ENCODE measurements at places on chromosomes 16 and 17.

DNA sequence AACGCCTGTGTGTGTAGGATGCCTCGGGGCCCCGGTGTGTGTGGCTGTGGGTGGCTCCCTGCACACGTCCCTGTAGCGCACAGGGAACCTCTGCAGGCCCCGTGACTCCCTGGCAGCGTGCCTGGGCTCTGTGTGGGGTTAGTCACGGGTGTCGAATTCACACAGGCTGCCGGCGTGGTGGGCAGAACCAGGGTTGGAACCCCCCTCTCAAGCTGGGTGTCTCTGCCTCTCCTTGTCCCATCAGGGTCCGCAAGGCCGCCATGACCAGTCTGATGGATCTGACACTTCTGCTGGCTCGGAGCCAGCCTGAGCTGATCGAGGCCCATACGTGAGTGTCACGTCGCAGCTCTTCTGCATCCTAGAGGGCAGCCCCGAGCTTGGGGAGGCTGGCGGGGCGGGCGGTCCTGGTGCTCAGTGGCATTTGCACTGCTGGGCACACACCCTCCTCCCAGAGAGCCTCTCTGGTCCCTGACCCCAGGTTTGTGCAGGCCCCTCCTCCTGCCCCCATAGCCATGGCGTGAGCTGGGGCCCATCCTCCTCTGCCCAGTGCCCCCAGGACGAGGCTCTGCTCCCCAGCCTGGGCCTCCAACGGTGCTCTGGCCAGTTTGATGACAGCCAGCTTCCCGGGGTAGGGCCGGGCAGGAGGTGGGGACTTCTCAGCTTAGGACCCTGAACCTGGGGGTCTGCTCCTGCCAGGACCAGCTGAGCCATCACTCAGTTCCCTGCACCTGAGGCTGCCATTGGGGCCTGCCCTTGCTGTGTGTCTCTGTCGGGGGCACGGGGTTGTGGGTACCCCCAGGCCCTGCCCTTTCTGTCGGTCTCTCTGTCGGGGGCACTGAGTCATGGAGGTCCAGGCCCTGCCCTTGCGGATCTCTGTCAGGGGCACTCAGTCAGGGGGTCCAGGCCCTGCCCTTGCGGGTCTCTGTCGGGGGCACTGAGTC lies 88.1 kb upstream of the ZNF750 start:
- no peak for DNase-seq

DNA sequence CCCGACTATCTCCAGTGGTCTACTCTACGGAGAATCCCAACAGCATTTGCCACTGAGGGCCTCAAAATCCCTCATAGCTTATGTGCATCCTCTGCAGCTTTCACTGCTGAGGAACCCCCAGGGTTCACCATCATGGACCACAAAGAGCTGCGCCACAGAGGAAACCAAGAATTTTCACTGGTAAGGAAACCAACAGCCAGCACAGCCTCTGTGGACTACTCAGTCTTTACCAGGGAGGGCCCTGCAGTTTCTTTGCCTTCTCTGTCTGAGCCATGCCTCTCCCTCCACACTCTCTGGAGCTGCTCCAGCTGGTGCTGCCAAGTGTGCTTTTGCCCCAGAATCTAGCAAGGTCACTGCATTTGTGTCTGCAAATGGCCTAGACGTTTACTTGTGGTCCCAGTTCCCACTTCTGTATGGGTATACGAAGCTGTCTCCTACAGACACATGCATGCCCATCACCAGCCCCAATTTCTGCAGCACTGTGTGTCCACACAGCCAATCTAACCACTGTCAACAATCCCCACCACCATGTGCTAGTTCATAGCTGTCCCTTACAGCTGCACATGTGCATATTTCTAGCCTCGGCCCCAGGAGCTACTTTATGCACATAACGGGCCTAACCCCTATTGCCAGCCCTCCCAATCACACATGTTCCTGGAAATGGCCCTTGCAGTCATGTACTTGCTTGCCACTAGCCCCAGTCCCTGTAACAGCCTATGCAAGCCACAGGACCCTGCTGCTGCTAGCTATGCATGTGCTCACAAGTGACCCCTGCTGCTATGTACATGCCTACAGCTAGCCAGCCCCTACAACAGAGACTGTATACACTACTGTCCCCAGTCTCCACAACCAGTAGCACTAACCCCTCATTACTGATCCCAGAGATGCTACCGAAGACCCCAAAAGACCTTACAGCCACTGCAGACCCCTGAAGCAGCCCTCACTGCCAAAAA lies 1437.4 kb downstream of the CDH11 start:
- DNase-seq: no peak

DNA sequence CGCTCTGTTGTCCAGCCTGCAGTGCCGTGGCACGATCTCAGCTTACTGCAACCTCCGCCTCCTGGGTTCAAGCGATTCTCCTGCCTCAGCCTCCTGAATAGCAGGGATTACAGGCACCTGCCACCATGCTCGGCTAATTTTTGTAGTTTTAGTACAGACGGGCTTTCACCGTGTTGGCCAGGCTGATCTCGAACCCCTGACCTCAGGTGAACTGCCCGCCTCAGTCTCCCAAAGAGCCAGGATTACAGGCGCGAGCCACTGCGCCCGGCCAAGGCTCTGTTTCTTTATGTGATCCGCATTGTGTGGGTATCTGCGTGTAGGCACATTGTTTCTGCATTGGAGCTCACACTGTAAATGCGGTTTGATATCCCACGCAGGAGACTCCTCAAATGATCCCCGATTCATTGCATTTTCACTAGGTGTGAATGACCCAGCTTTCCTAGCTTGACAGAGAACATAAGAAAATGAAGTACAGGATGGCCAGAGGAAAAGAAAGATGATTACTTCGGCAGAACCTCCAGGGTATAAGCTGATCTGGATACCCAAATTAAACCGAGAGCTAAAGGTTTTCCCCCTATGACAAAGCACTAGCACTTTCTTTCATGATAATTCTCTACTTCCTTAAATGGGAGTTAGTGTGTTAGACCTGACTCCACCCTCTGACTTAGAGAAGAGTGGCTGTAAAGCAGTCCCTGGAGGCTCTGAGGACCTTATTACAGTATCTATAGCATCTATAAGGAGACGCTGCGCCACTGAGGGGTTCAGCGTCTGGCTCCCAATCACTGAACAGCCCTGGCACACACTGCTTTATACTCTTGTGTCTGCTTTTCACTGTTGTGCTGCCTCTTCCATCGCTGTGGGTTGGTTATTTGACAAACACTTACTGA lies 17.3 kb downstream of the COTL1 start:
- DNase-seq: no peak

GRCh38 chr17:78710607-78711006 lies 71.5 kb downstream of the CYTH1 start:
- DNase-seq: no peak

GRCh38 chr17:67500261-67500660 lies 123.2 kb downstream of the PITPNC1 start:
- no peak for DNase-seq

GRCh38 chr16:51276336-51276735 lies 125.3 kb upstream of the SALL1 start:
- DNase-seq: peak; percentile 5

DNA sequence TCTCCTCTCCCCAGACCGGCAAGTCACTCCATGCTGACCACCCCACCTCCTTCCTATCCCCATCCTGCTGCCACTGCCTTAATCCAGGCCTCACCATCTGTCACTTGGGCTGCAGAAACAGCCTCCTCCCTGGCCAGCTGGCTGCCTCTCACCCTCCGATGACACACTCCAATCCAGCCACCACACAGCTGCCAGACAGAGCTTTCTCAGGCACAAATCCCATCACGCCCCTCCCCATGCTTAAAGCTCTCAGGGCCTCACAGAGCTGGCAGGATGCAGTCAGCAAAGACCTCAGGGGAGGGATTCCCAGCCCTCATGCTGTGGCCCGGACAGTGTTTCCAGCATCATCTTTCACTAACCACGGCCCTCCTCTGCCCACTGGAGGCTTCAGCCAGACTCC lies 13.7 kb downstream of the CAMKK1 start:
- no peak for DNase-seq

GRCh38 chr17:81923302-81924260 lies 4.0 kb downstream of the MAFG start:
- DNase-seq: peak; percentile 65

DNA sequence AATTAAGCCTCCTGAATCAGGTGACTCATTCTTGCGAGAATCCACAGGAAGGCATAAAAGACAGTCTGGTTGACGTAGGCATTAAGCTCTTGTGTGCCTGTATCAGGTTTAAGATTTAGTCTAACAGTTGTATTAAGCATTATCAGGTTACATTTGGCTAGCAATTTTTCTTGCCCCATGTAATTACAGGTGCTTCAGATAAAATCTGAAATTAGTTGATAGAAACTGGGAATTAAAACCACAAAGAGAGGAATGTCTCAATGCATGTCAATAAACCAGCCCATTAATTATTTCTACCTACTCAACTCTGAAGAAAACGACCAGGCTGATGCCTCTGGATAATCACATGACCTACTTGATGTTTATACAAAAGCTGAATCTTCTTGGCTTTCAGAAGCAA lies 217.2 kb downstream of the CA10 start:
- no peak for DNase-seq

DNA sequence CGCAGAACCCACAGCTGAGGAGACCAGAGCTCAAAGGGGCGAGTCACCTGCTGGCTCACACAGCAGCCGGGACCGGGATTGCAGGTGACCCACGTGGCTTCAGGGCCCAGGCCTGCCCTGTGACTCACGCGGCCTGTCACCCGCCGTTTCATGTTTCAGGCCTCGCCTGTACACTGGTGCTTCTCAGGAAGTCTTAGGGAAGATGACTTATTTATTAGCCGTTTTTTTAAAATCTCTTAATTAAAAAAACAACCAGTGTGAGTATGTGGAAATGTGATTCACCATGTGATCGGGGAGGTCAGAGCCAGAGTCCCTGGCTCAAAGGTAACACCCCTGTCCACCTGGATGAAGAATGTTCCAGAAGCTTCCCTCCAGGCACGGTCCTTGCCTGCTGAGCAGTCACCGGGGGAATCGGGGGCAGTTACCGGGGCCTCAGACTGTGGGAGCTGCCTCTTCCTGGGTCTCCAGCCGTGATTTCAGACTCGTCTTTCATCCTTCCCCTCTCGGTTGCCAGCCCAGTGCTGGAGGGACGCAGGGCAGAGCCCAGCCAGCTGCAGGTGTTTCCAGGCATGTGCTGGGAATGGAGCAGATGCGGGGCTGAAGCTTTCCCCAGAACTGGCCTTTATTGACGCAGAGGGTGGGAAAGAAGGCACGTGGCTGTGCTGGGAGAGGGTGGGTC lies 49.3 kb downstream of the CMIP start:
- no peak for DNase-seq

DNA sequence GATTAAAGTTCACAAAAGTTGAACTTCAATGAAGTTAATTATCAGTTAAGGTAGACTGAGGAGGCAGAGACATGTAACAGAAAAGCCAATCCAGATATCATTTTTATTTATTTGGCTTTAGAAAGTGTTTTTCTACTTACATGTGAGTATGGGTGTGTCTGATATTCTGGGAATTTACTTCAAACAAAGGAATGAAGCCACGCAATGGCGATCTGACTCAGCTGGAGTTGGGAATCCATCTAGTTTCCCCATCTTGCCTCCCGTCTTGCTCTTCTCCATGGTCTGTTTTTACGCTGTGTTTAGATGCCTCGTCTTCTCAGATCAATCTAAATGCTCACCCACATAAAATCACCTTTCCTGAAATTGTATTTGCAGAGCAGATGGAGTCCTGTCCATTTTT lies 1.7 kb upstream of the KCNJ16 start:
- DNase-seq: no peak

DNA sequence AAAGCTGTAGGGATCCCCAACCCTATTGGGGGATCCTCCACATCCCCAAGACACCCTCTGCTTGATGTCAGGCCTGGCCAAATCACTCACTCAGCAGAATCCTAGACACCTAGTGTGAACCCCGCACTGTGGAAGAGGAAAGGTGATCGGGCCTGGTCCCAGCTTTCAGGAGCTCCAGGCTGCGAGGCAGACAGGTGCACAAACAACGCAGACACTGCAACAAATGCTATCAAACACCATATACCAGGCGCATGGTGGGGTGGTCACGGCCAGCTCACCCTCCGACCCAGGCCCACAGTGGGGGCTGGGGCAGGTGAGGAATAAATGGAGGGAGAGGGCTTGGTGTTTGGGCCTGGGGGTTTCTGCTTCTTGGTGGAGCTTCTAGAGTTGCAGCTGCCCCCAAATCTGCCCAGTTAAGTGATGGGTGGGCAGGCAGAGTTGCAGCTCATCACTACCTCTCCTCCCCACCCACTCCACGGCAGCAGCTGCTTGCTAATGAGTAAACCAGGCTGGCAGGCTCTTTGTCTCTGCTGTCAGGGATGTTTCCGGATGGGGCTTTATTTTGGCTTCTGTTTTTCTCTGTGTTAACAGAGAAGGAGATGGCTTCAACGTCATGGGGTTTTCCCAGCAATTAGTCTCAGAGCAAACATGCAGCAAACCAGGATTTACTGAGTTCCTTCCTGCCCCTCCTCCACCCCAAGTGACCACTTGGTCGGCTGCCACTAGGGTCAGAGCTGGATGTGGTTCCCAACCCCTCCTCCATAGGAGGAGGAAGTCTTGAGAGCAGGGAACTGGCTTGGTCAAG lies 46.6 kb downstream of the PECAM1 start:
- no peak for DNase-seq

DNA sequence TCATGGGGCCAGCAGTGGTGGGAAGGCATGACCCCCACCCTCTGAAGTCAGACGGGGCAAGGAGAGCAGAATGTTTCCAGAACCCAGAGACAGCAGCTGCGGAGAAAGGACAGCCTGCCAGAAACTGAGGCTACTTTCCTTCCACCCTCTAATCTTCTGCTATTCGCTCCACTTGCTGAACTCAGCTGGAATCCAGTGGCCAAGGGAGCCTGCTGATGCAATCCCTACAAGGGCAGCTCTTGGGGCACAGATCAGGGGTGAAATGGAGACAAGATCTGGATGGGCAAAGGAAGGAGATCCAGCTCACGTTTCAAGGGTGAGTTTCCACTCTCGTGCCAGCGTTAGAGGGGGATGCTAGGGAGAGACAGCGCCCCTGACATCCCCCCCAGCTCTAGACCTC lies 479.1 kb downstream of the SLC39A11 start:
- no peak for DNase-seq

- no peak for DNase-seq
Measured at GRCh38 chr16:11201498-11202259, 54.3 kb downstream of the SOCS1 start.

GRCh38 chr16:67656344-67657016 lies 3.6 kb downstream of the ACD start:
- no peak for DNase-seq

- DNase-seq: no peak
Measured at GRCh38 chr16:78098087-78098486, 1.4 kb upstream of the WWOX start.

DNA sequence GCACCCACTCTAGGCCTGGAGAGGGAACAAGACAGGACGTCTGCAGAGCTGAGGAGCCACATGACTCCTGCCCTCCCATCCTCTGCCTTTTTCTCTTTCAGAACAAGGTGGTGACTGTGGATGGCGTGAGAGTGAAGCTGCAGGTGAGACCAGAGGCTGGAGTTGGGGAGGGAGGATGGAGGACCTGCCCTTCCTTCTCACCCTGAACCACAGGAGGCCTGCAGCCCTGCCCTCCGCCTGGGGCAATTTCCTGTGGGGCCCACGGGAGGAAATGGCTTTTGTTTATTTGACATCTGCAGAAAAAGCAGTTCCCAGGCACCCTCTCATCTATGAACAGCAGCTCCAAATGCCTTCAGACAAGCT lies 5.1 kb downstream of the RAB37 start:
- no peak for DNase-seq

- DNase-seq: no peak
Measured at GRCh38 chr17:77476931-77477805, 336.4 kb downstream of the SEC14L1 start.

GRCh38 chr16:49458656-49459445 lies 85.2 kb downstream of the C16orf78 start:
- no peak for DNase-seq

Measured in substantia nigra (tissue), 51 donors.